ENCODE measurements at places on chromosomes 3 and 15.

GRCh38 chr3:143821862-143822261 is 26.4 kb downstream of the SLC9A9 start:
- DNase-seq = no peak

DNA sequence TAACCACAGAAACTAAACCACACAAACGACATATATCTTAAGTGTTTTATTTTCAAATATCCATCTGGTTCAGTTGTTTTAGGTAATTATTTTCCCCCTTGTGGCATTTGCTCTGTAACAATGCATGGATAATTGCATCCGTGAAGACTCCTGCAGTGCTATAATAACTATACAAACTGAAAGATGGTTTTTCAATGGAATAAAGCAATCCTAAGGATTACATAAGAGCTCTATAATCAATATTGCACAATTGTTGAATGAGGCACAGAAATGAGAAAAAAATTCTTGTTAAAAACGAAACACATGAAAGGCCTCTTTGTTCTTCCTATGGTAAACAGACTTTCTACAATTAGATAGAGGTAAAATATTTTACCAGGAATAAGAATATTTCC is 446.0 kb upstream of the EPHA3 start:
- DNase-seq = no peak

GRCh38 chr15:84755736-84756527 is 7.5 kb downstream of the ZNF592 start:
- no peak for DNase-seq

- no peak for DNase-seq
Observed at GRCh38 chr3:27356976-27357375, 12.2 kb downstream of the NEK10 start.

GRCh38 chr15:78984041-78984440 is 39.2 kb upstream of the CTSH start:
- DNase-seq = no peak

DNA sequence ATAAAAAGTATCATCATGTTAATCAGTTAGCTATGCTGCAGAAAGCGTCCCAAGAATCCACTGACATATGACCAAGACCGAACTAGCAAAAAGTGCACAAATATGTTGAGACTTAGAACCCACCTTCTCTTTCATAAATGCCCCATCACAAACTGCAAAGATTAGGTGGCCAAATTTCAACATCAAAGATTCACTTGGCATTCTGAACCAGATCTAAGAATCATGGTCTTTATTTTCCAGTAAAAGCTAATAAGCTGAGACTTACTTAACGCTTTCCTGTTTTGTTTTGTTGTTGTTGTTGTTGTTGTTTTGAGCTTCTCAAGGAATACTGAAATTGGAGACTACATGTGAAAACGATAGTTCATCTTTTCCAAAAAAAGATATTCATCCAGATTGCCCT is 62.4 kb downstream of the ZBTB20 start:
- no peak for DNase-seq

GRCh38 chr15:47675735-47676134 is 41.6 kb upstream of the SEMA6D start:
- DNase-seq = no peak

DNA sequence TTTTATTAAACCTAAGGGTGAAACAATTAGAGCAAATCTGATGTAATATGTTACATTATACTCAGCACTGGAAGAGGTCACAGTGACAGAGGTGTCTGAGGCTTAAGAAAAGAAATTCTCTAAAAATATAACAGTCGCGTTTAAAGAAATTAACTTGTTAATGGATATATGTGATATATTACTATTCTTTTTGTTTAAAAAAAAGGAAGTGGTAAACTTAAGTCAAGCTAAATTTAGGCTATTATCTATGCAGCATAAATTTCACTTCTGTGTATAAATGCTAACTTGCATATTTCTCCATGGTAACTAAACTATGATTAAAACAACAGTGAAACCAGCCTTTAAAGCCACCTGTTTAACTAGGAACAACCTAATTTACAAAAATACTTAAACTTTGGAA is 191.3 kb downstream of the FOXP1 start:
- DNase-seq = no peak

GRCh38 chr3:23776352-23776891 is 29.3 kb upstream of the UBE2E1 start:
- peak; percentile 85 for DNase-seq

GRCh38 chr3:190319660-190320059 is 2.6 kb downstream of the CLDN1 start:
- DNase-seq = no peak

GRCh38 chr3:171561596-171562323 is 101.6 kb upstream of the TNIK start:
- DNase-seq = no peak

DNA sequence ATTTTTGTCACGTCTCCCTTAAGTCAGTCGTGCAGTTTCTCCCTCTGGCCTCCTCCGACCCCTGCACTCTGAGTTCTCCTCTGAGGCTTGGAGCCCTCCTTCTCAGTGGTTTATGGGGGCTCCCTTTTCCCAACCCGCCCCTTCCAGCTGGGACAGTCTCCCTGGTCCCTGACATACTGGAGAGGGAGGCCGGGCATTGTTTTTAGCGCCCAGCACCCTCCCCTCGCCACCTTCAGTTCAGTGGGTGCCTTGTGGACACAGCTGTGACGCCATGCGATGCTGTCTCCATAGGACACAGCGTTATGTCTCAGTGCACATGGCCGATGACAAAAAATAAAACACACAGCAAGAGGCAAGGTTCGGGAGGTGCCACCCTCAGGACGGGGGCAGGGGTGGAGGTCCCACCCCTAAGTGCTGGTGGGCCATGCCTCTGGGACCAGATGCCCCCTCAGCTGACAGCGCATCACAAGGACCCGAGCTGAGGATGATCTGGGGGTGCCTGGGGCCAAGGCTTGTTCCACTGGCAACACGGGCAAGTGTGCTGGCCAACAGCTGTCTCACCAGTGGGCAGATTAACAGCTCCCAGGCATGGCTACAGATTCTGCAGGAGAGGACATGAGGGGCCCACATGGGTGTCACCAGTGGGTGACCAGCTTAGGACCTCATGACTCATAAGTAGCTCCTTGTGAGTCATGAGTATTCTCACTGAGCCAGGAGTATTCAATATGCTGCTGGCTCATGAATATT is 81.6 kb downstream of the PLXNA1 start:
- peak; percentile 51 for DNase-seq

DNA sequence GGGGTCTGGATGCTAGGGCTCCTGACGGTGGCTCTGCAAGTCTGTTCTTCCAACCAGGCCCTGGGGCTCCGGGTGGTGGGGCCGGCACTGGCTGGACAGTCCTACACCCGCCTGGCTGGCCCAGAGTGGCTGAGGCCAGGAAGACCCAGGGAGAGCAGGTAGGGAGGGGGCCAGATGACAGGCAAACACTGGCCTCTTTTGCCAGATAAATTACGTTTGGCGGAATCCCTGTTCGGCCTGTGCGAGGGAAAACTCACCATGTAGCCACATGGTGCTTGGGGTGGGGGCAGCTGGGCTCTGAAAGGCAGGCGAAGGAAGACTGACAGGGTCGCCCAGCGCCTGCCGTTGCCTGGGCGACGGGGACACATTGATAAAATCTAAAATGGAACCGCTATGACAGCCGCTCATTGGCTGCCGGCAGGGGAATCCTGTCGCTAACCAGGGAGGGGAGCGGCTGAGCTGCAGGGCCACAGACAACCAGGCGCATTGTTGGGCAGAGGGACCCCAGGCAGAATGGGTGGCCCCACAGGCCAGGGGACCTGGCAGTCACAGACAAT is 30.4 kb downstream of the IQSEC1 start:
- no peak for DNase-seq

GRCh38 chr15:74259292-74259648 is 23.1 kb downstream of the CCDC33 start:
- DNase-seq = no peak

Measured in fibroblast of skin of right quadriceps (primary cell).